ENCODE measurements at places on chromosomes 3 and 15. TPM values are rescaled to one million over a fixed set of nuclear protein-coding genes. Genes with fewer than 3 reads are reported as not detected.

The ZNF385D gene
- 2.9 TPM for total RNA-seq

The GOLGA8T gene
- not detected for total RNA-seq

The SLMAP gene
- 50.7 TPM for total RNA-seq

The GOLGA8S gene
- total RNA-seq = under 0.01 TPM

- peak; percentile 54 for DNase-seq
These were observed 655.0 kb downstream of the EPHA3 start for GRCh38 chr3:89762405-89762804.

DNA sequence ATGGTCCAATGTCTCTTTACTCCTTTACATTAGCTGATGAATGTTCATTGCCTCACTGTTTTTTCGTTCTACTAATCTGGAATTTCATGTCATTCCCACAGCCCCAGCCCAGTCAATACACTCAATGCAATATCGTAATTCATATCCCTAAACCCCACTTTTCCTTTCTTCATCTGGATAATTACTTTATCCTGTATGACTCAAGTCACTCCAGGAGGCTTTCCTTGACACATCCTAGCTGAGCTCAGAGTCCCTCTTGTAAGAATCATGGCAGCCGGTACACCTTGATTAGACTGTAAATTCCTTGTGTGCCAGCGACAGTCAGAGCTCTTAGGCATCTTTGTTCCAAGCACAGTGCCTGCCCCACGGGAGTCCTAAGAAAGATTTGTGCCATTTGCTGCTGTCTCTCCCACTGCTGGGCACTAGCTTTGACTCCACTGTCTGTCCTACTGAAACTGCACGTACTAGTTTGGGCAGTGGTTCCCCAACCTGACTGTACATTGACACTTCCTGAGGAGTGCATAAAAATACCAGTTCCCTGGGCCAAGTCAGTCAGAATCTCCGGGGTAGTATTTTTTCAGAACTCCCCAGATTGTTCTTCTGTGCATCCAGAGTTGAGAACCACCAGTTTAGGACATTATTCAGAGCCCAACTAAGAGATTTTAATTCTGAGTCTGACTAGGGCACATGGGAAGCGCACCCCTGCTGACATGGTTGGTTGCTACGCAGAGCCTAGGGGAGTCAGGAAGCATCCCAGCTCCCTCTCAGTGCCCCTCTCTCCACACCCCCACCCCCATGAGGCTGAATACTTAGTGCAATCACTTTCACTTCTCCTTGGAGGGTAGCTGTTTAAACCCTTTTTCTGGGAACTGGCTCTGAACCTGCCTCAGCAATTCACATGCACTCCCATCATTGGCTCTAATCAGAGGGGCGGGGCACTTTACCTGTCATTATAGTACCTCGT lies 19.5 kb upstream of the C3orf70 start:
- no peak for DNase-seq

- DNase-seq = peak; percentile 98
These were observed at the start of gene UNC45A for GRCh38 chr15:90934949-90935751. TSS of gene UNC45A (plus strand) at chr15:90935285. CDS start at chr15:90935325, 40 bp downstream.
